ENCODE measurements at places on chromosomes 5 and 9. TPM values are rescaled to one million over a fixed set of nuclear protein-coding genes. Genes with fewer than 3 reads are reported as not detected.

CD14 gene
- total RNA-seq, result 1.4 TPM

SAXO1 gene
- total RNA-seq, result 0.06 TPM

GRXCR2 gene
- not detected for total RNA-seq

NTRK2 gene
- 2.5 TPM for total RNA-seq

GLRA1 gene
- not detected for total RNA-seq

SLC6A18 gene
- total RNA-seq, result not detected

- peaks cover 21% of the 10 kb centered on the region for H3K4me1 ChIP-seq
- no peak overlapping the region for H3K27ac ChIP-seq
- H3K36me3 ChIP-seq, result no peaks in the 10 kb centered on the region
- H3K27me3 ChIP-seq, result no peaks in the 10 kb centered on the region
- DNase-seq, result peak; percentile 35
- no peak overlapping the region for H3K4me3 ChIP-seq
Measured at GRCh38 chr5:159210210-159210661, 883 bp upstream of the RNF145 start.

- H3K27me3 ChIP-seq, result no peaks in the 10 kb centered on the region
- no peak for DNase-seq
- H3K4me3 ChIP-seq, result no peak overlapping the region
- H3K4me1 ChIP-seq, result peaks cover 8% of the 10 kb centered on the region
- no peaks in the 10 kb centered on the region for H3K36me3 ChIP-seq
- H3K27ac ChIP-seq, result no peak overlapping the region
Measured at GRCh38 chr5:81726297-81726696, 24.6 kb downstream of the SSBP2 start.

- H3K27ac ChIP-seq, result no peak overlapping the region
- no peaks in the 10 kb centered on the region for H3K36me3 ChIP-seq
- DNase-seq, result no peak
- H3K27me3 ChIP-seq, result no peaks in the 10 kb centered on the region
- no peaks in the 10 kb centered on the region for H3K4me1 ChIP-seq
Measured at GRCh38 chr9:37386988-37387387, 35.5 kb upstream of the GRHPR start.

- no peaks in the 10 kb centered on the region for H3K36me3 ChIP-seq
- no peaks in the 10 kb centered on the region for H3K27me3 ChIP-seq
- no peak overlapping the region for H3K4me3 ChIP-seq
- no peaks in the 10 kb centered on the region for H3K4me1 ChIP-seq
Measured at GRCh38 chr5:88238732-88239131, 29.9 kb downstream of the TMEM161B start.

GRCh38 chr9:86764671-86765343 lies 182.5 kb downstream of the GAS1 start:
- H3K4me1 ChIP-seq, result no peaks in the 10 kb centered on the region
- H3K27ac ChIP-seq, result peak overlapping the region; percentile 11
- no peaks in the 10 kb centered on the region for H3K36me3 ChIP-seq
- no peak overlapping the region for H3K4me3 ChIP-seq
- no peaks in the 10 kb centered on the region for H3K27me3 ChIP-seq

GRCh38 chr5:97923496-97923895 lies 740.4 kb upstream of the RIOK2 start:
- no peak for DNase-seq
- no peak overlapping the region for H3K4me3 ChIP-seq

DNA sequence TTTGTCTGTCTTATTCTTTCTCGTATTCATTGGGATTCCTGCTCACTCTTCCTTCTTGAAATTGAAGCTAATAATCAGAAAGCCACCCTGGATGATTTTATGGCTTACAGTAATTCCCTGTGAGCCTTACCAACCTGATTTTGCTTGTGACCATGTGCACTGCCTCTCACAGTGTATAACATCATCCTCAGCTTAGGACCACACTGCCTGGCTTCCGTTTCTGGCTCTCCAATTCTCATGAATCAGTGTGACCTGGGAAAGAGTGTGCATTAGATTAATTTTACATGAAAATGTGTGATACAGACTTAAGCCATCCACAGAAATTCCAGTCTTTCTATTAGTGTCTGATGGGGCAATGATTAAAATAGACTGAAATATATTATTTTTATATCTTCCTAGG lies 126.8 kb upstream of the DMRT1 start:
- no peak for DNase-seq
- H3K27ac ChIP-seq, result no peak overlapping the region
- no peaks in the 10 kb centered on the region for H3K36me3 ChIP-seq
- H3K4me3 ChIP-seq, result no peak overlapping the region

- no peaks in the 10 kb centered on the region for H3K4me1 ChIP-seq
- H3K36me3 ChIP-seq, result no peaks in the 10 kb centered on the region
- H3K27me3 ChIP-seq, result no peaks in the 10 kb centered on the region
- H3K4me3 ChIP-seq, result no peak overlapping the region
Measured at GRCh38 chr9:133387680-133388079, 11.5 kb downstream of the STKLD1 start.

DNA sequence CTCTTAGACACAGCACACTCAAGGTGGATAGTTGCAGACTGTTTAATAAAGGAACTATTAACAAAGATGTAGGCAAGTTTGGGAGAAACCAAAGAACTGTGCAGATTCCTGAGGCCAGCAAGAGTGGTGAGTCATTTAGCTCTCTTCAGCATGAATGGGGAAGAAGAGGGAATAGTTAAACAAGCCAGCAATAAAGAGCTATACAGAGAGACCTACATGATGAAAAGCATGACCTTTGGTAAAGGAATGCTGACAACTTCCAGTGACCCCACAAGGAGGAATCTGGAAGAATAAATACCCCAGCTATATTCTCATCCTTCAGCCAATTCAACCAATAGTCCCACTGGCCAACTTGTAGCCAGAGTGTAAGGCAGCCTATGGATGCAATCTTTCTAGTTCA lies 706.0 kb upstream of the GRAMD2B start:
- no peaks in the 10 kb centered on the region for H3K36me3 ChIP-seq
- no peaks in the 10 kb centered on the region for H3K27me3 ChIP-seq
- H3K4me1 ChIP-seq, result peaks cover 13% of the 10 kb centered on the region
- no peak overlapping the region for H3K4me3 ChIP-seq

DNA sequence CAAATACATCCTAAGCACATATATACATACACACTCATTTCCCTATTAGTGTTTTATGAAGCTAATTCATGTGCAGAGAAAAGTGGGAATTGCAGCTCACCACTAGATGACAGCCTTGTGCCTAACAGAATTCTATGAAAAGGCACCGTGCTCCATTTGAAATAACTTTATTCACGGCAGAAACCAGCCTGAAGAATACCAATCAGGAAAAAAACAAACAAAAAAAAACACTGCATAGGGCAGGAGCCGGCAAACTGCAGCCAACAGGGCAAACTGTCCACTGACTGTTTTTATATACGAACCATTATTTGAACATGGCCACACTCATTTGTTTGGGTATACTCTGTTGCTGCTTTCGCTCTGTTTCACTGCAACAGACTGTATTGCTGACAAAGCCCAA lies 33.6 kb downstream of the ERMP1 start:
- H3K36me3 ChIP-seq, result no peaks in the 10 kb centered on the region
- no peaks in the 10 kb centered on the region for H3K27me3 ChIP-seq
- H3K27ac ChIP-seq, result no peak overlapping the region

DNA sequence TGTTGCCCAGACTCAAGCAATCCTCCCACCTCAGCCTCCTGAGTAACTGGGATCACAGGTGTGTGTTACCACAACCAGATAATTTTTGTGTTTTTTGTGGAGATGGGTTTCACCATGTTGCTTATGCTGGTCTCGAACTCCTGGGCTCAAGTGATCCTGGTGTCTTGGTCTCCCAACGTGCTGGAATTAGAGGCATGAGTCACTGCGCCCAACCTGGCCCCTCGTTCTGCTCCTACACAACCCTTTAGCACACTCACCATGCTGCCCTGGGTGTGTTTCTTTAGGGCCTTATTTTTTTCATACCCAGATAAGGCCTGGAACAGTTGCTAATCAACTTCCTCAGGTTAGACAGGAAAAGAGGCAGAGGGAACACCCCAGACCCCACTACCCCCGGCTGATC lies 2.6 kb downstream of the PDZD2 start:
- no peaks in the 10 kb centered on the region for H3K36me3 ChIP-seq
- H3K4me1 ChIP-seq, result peaks cover 19% of the 10 kb centered on the region
- no peak overlapping the region for H3K4me3 ChIP-seq
- no peak for DNase-seq

DNA sequence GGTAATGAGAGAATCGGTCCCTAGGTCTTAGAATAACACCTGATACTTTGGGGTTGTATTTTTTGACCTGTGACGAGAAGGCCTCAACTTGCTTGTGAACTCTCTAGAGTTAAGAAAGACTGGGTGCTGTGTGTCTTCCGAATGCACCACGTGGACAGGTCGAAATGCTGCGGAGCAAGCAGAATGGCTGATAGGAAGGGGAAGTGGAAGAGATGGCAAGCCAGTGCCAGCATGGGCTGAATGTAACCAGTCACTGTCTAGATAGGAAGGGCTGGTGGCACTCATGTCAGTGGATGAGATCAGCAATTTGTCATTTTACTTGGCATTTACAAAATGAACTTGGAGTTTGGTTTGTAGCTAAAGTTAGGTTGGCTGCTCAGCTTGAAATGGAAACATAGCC lies 5.6 kb downstream of the OTULINL start:
- H3K27ac ChIP-seq, result no peak overlapping the region
- H3K36me3 ChIP-seq, result no peaks in the 10 kb centered on the region
- DNase-seq, result no peak
- H3K27me3 ChIP-seq, result peaks cover 25% of the 10 kb centered on the region
- H3K4me3 ChIP-seq, result no peak overlapping the region
- H3K4me1 ChIP-seq, result no peaks in the 10 kb centered on the region

- H3K27me3 ChIP-seq, result no peaks in the 10 kb centered on the region
- no peak overlapping the region for H3K4me3 ChIP-seq
- H3K4me1 ChIP-seq, result no peaks in the 10 kb centered on the region
- no peak for DNase-seq
- H3K27ac ChIP-seq, result no peak overlapping the region
- no peaks in the 10 kb centered on the region for H3K36me3 ChIP-seq
Measured at GRCh38 chr9:36423206-36423605, 23.1 kb upstream of the RNF38 start.

DNA sequence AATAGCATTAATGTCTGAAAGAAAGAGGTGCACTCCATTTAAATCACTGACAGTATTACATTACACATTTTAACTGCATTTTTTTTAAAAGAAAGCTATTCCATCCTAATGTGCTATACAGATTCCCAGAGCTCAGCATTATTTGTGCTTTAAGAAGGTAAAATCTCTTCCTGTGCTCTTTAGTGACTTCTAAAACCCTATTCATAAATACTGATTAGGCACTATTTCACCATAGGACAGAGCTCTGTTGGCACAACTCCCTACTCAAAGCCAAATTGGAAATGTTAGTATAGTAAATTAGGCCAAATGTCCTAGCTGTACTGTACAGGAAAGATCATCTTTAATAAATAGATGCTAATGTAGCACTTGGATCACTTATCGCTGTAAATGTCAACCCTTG lies 262.5 kb downstream of the TUSC1 start:
- no peaks in the 10 kb centered on the region for H3K4me1 ChIP-seq
- no peaks in the 10 kb centered on the region for H3K27me3 ChIP-seq
- H3K4me3 ChIP-seq, result no peak overlapping the region
- DNase-seq, result no peak
- H3K36me3 ChIP-seq, result no peaks in the 10 kb centered on the region

- H3K27me3 ChIP-seq, result no peaks in the 10 kb centered on the region
- DNase-seq, result peak; percentile 76
- H3K4me3 ChIP-seq, result no peak overlapping the region
- peaks cover 20% of the 10 kb centered on the region for H3K36me3 ChIP-seq
- H3K4me1 ChIP-seq, result no peaks in the 10 kb centered on the region
Measured at GRCh38 chr9:97615439-97616072, 17.6 kb downstream of the TSTD2 start.

- H3K27ac ChIP-seq, result no peak overlapping the region
- no peaks in the 10 kb centered on the region for H3K4me1 ChIP-seq
- no peak for DNase-seq
- no peak overlapping the region for H3K4me3 ChIP-seq
- H3K36me3 ChIP-seq, result no peaks in the 10 kb centered on the region
Measured at GRCh38 chr5:169385636-169386035, 84.7 kb upstream of the SLIT3 start.

GRCh38 chr9:137149942-137150616 lies 11.1 kb downstream of the GRIN1 start:
- no peak overlapping the region for H3K4me3 ChIP-seq
- H3K27ac ChIP-seq, result no peak overlapping the region
- H3K4me1 ChIP-seq, result no peaks in the 10 kb centered on the region
- peaks cover 55% of the 10 kb centered on the region for H3K27me3 ChIP-seq

DNA sequence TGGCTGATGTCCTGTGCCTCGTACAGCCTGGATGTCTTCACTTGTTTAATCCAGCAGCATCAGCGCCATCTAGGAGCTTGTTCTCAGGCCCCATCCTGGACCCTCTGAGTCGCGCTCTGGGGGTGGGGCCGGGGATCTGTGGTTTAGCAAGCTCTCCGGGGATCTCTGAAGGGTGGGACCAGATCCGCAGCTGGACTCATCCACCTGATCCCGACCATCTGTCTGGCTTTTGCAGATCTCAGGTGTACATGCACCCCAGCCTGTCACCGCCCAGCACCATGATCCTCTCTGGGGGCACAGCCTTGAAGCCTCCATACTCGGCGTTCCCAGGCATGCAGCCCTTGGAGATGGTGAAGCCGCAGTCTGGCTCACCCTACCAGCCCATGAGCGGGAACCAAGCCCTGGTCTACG lies 15.1 kb upstream of the POMT1 start:
- peaks cover 95% of the 10 kb centered on the region for H3K36me3 ChIP-seq
- no peaks in the 10 kb centered on the region for H3K27me3 ChIP-seq
- no peaks in the 10 kb centered on the region for H3K4me1 ChIP-seq

DNA sequence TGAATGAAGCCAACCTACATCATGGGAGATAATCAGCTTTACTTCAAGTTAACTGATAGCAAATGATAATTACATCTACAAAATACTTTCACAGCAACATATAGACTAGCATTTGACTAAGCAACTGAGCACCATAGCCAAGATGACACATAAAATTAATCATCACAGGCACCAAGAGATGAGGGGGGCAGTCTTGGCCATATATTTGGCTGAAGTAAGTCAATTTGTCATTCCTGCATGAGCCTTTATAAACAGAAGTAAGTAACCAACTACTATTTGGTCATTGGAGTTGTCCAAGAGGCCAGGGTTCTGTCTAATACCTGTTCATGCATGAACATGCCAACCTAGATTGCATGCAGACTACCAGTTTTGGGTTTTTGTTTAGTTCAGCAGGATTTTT lies 53.6 kb downstream of the PDCD1LG2 start:
- H3K4me1 ChIP-seq, result no peaks in the 10 kb centered on the region
- DNase-seq, result no peak
- no peak overlapping the region for H3K27ac ChIP-seq
- H3K4me3 ChIP-seq, result no peak overlapping the region
- no peaks in the 10 kb centered on the region for H3K27me3 ChIP-seq

- H3K4me3 ChIP-seq, result no peak overlapping the region
- no peaks in the 10 kb centered on the region for H3K4me1 ChIP-seq
- no peak overlapping the region for H3K27ac ChIP-seq
- H3K27me3 ChIP-seq, result no peaks in the 10 kb centered on the region
- H3K36me3 ChIP-seq, result no peaks in the 10 kb centered on the region
Measured at GRCh38 chr9:122382901-122383850, 12.4 kb downstream of the PTGS1 start.

GRCh38 chr9:7370988-7371387 lies 428.6 kb downstream of the DMAC1 start:
- H3K27ac ChIP-seq, result peak overlapping the region; percentile 9
- H3K4me1 ChIP-seq, result peaks cover 28% of the 10 kb centered on the region
- H3K36me3 ChIP-seq, result no peaks in the 10 kb centered on the region
- no peaks in the 10 kb centered on the region for H3K27me3 ChIP-seq

All from cardiac muscle cell (in vitro differentiated cells and primary cell).